ENCODE measurements at places on chromosomes 4 and X.

GRCh38 chrX:3743801-3744439 is 30.5 kb upstream of the PRKX start:
- no peak for DNase-seq

DNA sequence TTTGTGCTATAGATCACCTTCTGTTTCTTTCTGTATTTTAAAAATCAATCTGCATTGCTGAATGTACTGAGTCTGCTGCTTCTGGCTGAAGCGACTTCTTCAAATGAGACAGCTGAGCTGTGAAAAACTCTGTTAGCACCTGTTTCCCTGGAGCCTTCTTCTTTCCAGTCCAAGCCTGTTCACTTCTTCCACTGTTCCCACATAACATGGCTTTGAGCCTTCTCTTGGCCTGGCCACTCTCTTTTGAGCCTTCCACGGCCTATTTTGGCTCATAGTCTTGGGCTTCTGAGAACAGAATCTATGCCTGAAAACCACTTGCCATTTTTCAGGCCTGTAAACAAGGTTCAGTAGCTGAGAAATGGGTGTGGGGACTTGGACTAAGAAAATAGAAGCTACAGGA is 132.9 kb upstream of the IGFBP7 start:
- no peak for DNase-seq

GRCh38 chr4:4217113-4217512 is 9.6 kb downstream of the OTOP1 start:
- DNase-seq = no peak

DNA sequence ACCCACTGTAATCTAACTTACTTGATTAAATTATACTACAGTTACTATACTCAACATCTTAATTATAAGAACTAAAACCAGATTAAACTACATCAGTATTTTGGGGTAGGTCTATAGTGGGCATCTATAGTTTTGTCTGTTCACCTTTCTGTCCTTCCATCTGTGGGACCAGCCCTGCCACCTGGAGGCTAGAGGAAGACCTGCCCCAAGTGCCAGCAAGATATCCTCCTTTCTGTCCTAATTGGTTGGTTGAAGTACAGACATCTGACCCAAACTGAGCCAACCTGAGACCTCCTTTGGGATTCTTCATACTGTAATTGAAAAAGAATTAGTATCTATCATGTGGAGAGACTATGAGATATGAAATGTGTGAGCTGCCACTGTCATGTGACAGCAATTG is 172.2 kb upstream of the TLL1 start:
- DNase-seq = no peak

DNA sequence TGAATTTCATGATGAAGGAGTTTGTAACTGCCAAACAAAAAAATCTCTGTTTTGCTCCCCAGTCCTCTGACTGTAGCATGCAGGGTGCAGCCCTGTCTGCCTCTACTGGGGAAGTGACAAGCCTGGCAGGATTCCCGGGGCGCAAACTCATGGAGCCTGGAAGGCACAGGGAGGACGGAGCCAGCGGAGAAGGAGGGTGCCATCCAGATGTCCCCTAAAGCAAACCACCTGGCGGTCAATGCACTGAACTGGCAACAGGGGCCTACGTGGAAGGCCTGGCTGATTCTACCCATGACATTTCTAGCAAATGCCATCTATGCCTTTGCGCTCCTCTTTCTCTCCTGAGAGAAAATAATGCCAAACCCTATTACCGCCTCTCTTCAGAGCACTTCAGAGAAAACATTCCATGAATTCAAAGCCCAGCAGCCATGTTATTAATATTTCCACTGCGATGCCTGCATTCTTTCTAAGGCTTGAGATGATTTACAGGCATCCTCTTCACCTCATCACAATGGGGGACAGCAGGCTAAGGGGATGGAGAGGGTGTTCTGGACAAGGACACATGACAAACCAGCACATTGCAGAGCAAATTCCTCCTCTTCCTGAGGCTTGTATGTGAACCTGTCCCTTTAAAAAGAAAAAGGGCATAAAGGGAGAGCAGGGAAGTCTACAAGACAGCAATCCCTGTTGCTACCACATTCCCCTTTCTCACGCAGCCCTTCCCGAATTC is 329.3 kb upstream of the NOCT start:
- DNase-seq = no peak

GRCh38 chr4:26726655-26727387 is 133.8 kb upstream of the STIM2 start:
- no peak for DNase-seq

- no peak for DNase-seq
Measured at GRCh38 chr4:13328591-13328990, 155.5 kb downstream of the RAB28 start.

GRCh38 chr4:151231915-151232595 is 44.9 kb upstream of the PRSS48 start:
- DNase-seq = no peak

- DNase-seq = no peak
Measured at GRCh38 chr4:26275281-26275680, 45.5 kb upstream of the RBPJ start.

- DNase-seq = no peak
Measured at GRCh38 chrX:42247241-42247640, 323.9 kb upstream of the CASK start.

- DNase-seq = no peak
Measured at GRCh38 chr4:144411119-144411518, 234.8 kb upstream of the HHIP start.

DNA sequence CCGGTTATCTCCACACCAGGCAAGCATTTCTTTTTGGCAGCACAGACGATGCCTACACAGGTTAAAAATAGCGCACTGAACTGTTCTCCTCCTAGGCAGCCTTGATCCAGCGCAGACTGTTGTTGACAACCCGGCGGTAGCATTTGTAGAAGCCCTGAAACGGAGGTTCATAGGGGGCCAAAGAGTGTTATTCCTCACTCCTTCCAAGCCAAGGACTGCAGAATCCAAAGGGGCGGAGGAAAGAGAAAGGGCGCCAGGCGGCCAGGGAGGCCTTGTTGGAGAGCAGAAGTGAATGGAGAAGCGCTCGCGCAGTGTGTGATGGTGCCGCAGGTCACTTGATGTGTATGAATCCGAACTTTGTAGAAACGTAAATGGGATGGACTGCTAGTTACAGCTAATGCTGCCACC is 82.7 kb downstream of the TENM3 start:
- no peak for DNase-seq

GRCh38 chrX:62928906-62929305 is 422.2 kb downstream of the SPIN4 start:
- no peak for DNase-seq

DNA sequence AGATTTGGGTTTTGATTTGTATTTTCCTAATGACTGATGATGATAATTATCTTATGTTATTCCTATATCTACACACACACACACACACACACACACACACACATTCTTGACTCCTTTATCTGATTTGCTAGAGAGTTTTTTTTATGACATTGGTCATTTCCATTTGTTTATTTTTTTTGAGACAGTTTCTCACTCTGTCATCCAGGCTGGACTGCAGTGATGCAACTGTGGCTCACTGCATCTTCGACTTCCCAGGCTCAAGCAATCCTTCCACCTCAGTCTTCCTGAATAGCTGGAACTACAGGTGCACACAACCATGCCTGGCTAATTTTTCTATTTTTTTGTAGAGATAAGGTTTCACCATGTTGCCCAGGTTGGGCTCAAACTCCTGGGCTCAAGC is 6.7 kb downstream of the ZNF81 start:
- DNase-seq = no peak

DNA sequence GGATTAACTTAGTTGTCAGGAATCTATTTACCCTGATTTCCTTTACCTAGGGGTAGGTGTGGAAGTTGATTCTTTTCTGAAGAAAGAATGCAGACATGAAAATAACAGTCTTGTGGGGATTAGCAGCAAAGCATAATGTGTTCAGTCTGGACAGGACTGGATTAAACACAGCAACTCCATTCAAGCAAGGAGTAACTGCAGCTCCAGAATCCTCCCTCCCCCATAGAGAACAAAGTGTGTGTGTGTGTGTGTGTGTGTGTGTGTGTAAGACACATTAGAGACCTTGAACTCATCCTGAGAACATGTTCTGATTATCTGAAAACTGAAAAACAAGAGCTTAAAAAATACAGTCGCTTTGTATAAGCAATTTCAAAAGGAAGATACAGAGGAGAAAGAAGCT is 9.3 kb downstream of the C4orf54 start:
- DNase-seq = peak; percentile 46

DNA sequence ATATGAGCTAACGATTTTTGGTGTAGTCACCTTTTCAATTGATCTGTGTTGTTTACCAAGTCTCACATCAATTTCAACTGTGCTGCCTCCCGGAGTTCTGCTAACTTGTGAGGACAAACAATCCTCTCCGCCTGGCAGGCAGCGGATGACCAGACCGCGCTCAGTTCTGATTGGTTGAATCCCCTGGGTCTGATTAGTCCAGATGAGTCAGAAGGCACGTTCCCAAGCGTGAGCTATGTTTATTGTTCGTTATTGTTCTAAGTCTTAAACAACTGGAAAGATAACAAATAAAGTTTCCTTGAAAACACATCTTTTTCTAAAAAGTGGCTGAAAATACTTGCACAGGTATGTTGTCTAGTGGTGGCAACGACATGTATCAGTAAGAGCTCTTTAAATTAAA is 37.9 kb upstream of the TRPC3 start:
- no peak for DNase-seq

GRCh38 chr4:101853028-101853427 is 62.5 kb downstream of the BANK1 start:
- DNase-seq = no peak

DNA sequence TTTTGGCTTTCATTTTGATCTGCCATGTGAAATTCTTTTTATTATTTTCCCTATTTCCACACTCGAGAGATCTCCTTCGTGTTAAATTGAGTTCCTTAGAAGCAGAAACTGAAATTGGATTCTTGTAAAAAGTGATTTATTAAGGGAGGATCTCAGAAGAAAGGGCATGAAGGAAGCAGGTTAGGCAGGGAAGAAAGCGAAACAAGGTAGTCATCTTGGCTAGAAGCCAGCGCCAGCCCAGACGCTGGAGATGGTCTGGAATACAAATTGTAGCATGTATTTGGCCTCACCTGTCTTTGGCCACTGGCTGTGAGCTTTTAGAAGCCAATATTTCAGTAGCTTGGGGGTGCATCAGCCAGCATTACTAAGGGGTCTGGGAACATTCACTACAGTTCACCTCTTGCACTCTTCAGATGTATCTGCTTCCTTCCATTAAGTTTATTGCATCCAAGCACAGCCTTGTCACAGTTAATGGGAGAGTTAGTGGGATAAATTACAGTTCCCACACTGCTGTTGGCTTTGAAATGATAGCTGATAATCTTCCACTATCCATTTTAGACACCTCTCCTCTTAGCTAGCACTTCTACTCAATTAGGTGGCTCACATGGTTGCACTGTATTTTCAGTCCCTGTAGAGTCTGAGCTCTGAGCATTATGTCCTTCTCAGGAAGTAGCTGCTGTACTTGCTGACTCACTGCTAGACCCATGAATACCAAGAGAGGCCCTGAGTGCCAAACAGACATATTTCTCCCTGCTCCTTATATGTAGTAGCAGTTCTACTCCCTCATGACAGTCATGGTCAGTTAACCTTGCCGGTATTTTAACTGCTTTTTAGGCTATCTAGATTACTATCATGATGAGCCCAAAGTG is 14.6 kb downstream of the GRXCR1 start:
- DNase-seq = no peak

Measured in adrenal gland (tissue), 19 donors.